ENCODE measurements at places on chromosomes 5 and 9.

- DNase-seq = no peak
Measured at GRCh38 chr9:95989297-95989696, 113.8 kb downstream of the ERCC6L2 start.

GRCh38 chr9:104868303-104868686 lies 59.7 kb downstream of the ABCA1 start:
- DNase-seq = no peak

- DNase-seq = no peak
Measured at GRCh38 chr5:168432903-168433302, 53.4 kb upstream of the RARS1 start.

- no peak for DNase-seq
Measured at GRCh38 chr9:32072570-32072969, 311.9 kb upstream of the ACO1 start.

DNA sequence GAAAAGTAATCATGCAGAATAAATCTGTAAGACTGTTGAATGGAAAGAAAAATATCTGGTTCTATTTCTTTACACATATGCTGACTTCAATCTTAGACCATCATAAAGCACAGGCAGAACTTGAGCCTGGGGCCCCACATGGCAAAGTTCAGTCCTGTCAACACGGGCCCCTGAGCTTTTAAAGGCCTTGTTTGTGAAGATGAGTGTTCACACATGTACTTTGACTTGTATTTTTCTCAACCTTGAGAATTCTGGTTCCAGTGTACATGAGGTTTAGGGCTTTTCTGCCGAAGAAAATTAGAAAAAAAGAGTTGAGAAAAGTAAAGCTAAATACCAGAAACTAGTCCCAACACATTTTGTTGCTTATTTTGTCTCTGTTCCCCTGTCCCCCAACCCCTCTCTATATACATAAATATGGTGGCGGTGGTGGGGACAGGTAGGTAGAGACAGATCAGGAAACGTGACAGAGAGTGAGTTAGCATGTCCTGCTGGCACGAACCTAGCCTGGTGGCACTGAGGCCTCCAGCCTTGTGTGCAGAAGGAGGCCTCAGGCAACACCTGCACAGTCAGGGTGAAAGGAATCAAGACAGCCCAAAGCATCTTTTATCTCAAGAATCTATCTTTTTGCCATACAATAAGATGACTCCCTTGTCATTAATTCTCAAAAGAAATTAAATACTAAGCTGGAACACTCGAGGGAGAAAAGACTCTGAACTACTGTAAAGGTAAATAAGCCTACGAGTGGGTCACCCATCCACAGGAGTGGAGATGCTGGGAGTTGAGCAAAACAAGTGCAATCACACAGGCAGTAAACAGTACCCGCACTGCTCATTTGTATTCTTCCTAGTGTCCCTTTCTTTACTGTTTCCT lies 22.9 kb downstream of the LIFR start:
- no peak for DNase-seq

GRCh38 chr5:149126906-149127305 lies 14.4 kb upstream of the ABLIM3 start:
- no peak for DNase-seq

DNA sequence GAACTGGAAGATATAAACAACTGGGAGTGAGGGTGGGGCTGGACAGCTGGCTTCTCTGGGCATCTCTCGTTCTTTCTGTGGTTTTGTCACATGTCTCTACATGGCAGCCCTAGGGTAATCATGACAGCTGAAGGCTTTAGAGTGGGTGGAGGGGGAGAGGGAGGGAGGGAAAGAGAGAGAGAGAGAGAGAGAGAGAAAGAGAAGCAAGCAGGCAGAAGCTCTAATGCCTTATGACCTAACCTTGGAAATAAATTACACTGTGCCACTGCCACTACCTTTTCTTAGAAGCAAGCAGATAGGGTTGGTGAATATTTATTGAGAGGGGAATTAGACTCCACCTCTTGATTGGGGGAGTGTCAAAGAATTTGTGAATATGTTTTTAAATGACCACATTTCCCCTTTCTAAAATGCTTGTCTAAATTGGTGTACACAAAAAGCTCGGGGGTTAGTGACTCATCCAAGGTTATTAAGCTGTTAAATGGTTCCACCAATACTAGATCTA lies 2.6 kb upstream of the DAPK1 start:
- DNase-seq = no peak

DNA sequence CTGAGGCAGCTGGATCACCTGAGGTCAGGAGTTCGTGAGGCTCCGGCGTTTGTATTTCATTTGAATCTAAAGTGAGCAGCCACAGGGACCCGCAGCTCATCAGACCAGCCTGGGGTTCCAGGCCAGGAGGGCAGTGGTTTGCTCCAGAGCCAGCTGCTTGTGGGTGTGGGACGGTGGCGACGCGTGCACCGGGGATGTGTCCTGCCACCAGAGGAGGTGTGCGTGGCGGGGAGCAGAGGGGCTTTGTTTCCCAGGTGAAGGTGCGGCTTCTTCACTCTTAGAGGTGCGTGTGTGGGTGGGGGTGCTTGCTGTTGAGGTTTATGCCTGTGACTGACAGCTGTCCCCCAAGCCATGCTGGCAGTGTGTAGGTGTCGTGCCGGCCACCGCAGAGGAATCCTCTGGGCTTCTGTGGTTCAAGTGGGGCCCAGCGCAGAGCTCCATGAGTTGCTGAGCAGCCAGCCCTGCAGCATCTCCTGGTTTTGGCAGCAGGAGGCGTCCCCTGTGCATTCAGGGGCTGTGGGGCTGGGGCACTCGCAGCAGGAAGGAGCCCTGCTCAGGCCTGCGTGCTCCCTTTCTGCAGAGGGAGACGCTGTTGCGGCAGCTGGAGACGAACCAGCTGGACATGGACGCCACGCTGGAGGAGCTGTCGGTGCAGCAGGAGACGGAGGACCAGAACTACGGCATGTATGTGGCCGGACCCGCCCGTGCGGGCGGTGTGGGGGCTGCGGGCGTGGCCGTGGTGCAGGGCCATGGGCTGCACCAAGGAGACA lies 6.9 kb upstream of the AJM1 start:
- DNase-seq = no peak

- DNase-seq = no peak
Measured at GRCh38 chr5:145982572-145983318, 46.4 kb downstream of the SH3RF2 start.

GRCh38 chr5:176371621-176372539 lies 6.6 kb downstream of the ARL10 start:
- peak; percentile 74 for DNase-seq

GRCh38 chr9:6644346-6645104 lies 1.0 kb downstream of the GLDC start:
- no peak for DNase-seq

DNA sequence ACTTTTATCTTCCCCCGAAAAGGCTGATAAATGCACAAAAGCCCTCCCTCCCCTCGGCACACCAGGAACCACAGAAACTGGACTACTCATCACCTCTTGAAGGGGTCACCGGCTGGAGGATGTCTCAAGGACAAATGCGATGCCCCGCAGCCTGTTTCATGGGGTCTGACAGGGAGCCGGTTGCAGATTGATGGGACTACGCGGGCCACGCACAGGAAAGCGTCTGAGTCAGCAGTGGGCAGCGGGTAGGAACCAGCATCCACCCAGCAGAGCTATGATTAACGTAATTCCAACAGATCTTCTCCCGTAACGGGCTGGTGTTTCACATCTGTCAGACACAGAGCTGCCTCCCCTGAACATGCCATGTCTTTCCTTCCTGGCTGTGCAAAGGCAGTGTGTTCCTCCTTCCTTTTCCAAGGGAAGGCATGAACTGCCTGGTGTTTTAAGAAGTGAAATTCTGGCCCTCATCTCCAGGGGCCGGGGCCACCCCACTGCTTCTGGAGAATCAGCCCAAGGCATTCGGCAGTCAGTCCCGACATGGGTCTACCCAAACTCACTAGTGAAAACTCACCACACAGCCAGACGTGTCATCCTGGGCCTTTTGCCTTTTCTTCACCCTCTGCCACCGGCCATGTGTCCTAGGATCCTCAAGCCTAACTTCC lies 144.4 kb upstream of the PHYKPL start:
- DNase-seq = no peak

- DNase-seq = no peak
Measured at GRCh38 chr5:133128066-133128465, 76.3 kb downstream of the HSPA4 start.

DNA sequence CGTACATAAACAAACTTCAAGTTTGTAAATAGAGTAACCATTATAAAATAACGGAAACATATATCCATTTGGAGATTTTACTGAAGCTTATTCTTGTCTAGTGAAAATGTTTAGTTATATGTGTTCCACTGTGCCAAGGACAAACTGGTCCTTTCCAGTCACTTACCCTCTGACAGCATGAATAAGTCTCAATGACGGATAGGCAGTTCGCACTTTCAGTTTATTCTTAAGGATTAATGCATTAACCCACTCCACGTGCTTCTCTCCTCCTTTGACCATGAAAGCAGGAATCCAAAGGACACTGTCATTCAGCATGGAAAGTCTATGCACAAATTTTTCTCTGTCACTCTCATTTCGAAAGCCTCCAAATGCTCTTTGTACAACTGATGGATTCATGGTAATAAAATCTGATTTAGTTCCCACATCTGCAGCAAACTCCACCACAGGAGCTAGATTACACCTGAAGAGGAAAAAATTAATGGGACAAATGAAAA lies 47.1 kb downstream of the ST8SIA4 start:
- DNase-seq = no peak

DNA sequence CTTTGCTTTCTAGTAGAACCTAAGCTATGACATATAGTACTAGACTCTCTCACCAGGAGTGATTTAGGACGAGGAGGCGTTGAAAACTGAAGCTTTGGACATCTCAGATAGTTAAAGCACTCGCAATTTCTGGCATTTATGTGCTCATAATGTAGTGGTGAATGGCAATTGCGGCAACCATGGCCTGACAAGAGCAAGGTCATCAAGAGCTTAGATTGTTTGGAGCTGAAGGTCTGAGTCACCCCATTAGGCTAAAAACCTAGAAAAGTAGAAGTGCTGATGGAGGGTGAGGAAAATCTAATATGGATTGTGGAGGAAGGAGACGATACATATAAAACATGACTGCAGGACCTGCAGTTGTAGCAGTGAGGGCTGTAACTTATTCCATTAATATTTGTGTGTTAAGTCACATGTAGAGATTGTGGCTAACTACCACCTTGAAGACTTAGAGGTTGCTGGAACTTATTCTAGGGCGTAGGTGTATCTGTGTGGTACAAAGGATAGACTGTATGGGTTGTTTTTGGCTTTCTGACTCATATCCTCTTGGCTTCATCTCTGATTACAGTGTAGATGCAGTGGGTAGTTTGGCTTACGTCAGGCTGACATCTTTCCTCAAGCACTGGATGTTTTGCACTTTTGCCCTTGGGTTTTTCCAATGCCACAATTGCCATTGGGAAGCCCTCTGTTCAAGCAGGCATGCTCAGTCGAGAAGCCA lies 138.9 kb upstream of the CDKN2B start:
- DNase-seq = no peak

- no peak for DNase-seq
Measured at GRCh38 chr5:127962491-127962890, 121.1 kb upstream of the SLC12A2 start.

- DNase-seq = no peak
Measured at GRCh38 chr5:166883016-166883415, 1408.4 kb upstream of the WWC1 start.

DNA sequence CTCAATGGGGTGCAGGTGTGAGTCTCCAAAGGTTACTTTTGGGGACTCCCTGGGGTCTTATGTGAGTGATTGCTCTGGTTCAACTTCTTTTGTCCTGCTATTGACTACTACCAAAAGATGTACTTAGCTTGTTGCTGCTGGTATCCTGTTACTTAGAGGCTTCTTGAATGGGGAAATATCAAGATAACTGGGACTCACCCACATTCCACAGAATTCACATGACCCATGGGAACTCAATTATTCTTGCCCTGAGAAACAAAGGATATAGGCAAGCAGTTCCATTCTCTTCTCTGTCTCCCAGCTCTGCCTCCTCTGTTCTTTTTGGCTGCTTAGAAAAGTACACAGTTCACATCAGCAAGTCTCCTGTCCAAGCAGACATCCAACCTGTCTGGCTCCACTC lies 105.9 kb downstream of the UNC13B start:
- no peak for DNase-seq

GRCh38 chr5:15615859-15616258 lies 115.9 kb downstream of the FBXL7 start:
- no peak for DNase-seq

- DNase-seq = no peak
Measured at GRCh38 chr5:148543727-148544126, 110.6 kb downstream of the HTR4 start.

DNA sequence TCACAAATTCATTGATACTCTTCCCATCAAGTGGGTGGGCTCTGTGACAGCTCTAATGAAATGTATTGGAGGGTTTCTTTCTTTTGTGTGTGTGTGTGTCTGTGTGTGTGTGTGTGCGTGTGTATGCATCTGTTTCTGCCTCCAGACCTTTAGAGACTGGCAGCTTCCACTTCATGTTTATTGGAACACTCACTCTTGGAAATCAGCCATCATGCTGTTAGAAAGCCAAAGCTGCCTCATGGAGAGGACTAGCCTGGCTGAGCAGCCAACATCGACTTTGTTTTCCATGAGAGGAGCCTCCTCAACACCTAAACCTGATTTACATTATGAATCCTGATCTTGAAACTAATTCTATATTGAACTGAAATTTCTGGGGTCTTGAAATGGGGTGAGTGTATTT lies 128.5 kb upstream of the FAM174A start:
- DNase-seq = no peak

GRCh38 chr9:72751541-72751940 lies 201.3 kb downstream of the ALDH1A1 start:
- DNase-seq = no peak

- no peak for DNase-seq
Measured at GRCh38 chr5:164335837-164336236, 830.4 kb downstream of the MAT2B start.

DNA sequence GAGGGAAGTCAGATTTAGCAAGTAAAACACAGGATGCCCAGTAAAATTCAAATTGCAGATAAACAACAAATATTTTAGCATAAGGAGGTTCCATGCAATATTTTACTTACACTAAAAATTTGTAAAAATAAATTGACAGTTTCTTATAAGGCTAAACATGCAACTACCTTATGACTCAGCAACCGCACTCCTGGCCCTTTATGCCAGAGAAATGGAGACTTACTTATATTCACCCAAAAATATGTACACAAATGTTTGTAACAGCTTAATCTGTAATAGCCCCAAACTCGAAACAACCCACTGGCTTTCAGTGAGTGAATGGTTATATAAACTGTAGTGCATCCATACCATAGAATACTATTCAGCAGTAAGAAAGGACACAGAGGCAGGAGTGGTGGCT lies 28.6 kb upstream of the TRIM14 start:
- DNase-seq = no peak

DNA sequence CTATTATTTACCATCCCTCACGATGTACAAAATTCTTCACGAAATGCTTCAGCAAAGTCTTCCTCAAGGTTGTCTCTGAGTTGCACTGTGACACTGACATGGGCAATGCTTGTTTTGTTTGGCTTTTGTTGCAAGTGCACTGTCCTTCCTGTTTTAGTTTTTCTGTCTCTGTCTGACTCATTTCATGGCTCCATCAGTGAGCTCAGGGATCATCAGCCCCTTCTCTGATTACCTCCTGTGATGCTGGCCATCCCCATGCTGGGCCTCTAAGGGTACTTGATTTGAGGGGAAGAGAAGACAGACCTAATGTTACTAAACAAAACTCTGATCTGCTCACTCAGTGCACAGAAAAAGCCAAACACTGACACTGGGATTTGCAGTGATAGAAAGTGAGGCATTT lies 37.6 kb upstream of the STX17 start:
- DNase-seq = no peak
